ENCODE measurements at places on chromosomes 3 and 15.
A peak's percentile ranks its signal among the peaks of the same experiment; 100 is the strongest.

GRCh38 chr3:162956711-162957110 lies 1460.1 kb downstream of the OTOL1 start:
- no peak for DNase-seq

DNA sequence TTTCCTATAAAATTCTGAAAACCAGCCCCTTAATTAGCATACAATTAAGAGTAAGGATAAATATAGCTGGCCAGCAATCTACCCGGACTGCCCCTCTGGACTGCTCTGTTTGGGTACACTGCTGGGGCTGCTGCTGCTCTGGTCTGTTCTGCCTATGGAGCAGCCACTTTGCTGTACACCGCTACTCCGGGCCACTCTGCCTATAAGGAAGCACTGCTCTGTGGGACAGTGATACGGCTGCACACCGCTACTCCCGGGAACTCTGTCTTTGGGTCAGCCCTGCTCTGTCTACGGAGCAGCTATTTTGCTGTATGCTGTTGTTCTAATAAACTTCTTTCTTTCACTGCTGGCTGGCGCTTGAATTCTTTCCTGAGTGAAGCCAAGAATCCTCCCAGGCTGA lies 316.5 kb upstream of the PLSCR5 start:
- DNase-seq, result no peak

GRCh38 chr15:80856809-80857377 lies 77.7 kb downstream of the CEMIP start:
- DNase-seq, result no peak

DNA sequence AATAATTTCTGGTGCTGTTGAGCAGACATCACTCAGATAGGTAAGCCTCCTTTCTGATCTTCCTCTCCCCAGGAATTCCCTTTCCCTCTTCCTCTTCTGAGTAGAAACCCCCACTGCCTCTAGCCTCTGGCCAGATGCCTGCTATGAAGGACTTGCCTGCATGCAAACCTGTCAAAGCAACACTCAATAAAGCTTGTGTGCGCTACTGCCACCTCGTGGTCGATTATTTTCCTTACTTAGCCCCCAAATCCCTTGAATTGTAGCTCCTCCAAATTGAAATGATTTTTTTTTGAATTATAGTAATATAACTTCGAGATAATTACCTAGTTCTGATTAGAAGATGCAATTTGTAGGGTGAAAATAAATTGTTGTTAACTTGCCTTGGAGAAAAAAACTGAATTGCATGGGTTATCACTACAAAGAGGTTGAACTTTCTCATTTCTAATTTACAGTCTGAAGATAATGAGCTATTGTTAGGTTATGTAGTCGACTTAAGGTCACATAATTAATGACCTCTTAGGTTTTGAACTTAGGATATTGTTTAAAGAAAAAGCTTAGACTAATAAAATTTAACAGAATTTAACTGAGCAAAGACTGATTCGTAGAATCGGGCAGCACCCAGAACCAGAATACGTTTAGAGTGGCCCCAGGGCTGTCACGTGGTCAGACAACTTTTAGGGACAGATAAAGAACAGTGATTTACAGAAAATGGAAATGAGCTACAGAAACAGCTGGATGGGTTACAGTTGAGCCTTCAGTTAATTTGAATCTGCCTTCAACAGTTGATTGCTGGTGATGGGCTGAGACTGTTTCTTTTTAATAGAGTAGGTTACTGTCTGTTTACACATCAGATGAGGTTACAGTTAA lies 269.3 kb downstream of the ARPP21 start:
- peak; percentile 89 for DNase-seq

DNA sequence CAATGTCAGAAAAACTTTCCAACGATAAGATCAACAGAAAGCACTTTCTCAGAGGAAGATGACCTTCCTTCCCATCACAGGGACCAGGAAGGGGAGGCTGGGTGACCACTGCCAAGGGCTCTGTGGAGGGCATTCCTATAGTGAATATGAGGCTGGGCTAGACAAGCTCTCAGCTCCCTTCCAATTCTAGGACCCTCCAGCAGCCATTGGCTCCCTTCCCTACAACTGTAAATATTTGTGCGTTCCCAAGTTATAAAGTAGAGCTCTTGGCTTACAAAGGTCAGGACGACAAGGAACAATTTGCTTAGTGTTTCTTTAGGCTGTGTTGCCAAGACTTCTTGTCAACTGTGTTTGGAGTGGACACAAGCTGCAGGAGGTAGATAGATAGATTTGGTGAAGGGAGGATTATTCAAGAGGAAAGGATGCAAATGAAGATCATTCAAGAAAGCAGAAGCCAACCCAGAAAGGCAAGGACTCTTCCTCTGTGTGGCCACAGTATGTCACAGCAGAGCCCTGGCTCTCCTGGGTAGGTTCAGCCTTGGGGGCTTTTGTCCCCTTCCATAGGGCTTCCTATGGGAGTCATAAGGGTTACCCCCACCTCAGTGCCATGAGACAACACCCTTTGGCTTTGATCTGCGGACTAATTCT lies 223.6 kb upstream of the TLE3 start:
- no peak for DNase-seq

- no peak for DNase-seq
Observed at GRCh38 chr15:69467636-69468035, 15.0 kb downstream of the RPLP1 start.

DNA sequence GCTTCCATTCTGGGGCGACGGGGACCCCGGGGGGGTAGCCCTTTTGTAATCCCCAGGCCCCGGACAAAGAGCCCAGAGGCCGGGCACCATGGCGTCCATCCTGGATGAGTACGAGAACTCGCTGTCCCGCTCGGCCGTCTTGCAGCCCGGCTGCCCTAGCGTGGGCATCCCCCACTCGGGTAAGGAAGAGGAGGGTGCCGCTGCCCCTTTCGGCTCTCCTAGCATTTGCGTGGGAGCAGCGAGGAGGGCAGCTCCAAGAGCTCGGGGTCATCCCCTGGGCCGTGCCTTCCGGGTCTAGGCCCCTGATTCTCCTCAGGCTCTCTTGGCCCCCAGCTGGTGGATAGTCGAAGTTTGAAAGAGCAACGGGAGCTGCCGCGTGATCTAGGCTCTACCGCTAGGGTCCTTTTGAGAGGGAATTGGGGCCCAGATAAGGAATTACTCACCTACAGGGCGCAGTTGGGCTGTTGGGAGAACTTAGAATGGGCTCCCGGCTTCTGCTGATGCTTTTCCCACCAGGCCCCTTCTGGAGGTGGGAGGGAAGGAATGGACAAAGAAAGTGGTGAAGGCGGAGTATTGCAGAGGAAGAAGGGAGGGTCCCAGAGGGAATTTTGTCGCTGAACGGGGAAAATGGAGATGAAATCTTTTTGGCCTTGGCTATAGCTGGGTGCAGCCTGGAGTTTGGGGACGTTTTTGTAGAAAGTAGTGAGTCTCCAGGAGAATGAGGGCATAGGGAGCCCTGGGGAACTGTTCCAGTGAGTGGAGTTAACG lies 615 bp downstream of the VPS18 start:
- DNase-seq, result peak; percentile 81

DNA sequence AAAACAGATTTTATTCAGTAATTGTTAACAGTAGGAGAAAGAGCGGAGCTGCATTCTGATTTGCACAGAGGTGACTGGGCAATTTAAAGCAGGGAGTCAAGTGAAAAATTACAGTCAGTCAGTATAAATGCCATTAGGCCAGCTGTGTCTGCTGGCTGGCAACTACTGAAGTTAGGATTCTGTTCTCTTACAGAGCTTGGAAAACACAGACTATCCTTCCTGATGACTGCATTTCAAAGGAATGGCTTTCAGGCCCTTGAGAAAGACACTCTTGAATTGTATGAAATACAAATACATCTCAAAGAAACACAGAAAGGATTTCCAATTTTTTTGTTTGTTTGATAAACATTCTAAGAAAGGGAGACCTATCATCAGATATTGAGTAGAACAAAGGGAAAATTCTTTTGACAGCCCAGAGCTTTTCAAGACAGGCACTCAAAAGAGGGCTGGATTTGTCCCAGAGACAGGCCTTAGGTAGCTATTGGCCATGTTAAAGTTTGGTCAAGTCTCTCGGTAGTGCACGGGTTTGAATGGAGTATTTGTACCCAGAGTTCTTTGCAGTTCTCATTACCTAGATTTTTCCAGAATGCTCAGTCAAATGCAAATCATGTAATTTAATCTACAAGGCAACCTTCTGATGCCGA lies 551.2 kb upstream of the CCDC54 start:
- DNase-seq, result no peak

DNA sequence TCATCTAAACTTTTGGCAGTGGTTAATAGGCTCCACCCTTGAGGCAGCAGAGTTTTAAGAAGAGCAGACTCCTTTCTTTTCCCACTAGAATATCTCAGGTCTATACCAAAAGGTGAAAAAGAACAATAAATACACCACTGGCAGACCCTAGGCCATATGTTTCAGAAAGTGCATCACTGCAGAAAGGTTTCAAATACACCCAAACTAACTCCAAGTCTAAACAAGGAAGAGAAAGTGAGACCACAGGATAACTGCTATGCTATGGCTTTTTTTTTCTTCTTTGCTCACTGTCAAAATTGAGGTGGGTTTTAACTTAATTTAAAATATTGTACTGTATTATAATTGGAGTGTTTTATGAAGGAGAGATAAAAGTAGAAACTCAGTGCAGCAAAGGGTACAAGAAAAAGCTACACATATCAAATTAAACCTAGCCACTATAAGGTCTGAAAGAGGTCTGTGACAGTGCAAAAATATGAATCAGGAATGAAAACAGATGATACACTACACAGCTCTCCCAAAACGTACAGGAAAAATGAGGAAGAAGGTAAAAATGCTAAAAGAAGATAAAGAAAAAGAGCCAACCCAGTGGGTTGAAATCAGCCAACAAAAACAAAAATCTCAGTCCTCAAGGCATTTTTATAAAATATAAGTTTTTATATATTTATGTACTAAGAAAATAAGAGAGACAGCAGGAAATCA lies 8.4 kb downstream of the SNX4 start:
- no peak for DNase-seq

- DNase-seq, result no peak
Observed at GRCh38 chr3:171095063-171095462, 68.5 kb upstream of the SLC2A2 start.

GRCh38 chr3:100554373-100554676 lies 55.1 kb upstream of the ADGRG7 start:
- DNase-seq, result no peak

GRCh38 chr15:31571676-31572075 lies 245.0 kb downstream of the KLF13 start:
- DNase-seq, result peak; percentile 12

- DNase-seq, result no peak
Observed at GRCh38 chr3:102619361-102619760, 184.5 kb downstream of the ZPLD1 start.

DNA sequence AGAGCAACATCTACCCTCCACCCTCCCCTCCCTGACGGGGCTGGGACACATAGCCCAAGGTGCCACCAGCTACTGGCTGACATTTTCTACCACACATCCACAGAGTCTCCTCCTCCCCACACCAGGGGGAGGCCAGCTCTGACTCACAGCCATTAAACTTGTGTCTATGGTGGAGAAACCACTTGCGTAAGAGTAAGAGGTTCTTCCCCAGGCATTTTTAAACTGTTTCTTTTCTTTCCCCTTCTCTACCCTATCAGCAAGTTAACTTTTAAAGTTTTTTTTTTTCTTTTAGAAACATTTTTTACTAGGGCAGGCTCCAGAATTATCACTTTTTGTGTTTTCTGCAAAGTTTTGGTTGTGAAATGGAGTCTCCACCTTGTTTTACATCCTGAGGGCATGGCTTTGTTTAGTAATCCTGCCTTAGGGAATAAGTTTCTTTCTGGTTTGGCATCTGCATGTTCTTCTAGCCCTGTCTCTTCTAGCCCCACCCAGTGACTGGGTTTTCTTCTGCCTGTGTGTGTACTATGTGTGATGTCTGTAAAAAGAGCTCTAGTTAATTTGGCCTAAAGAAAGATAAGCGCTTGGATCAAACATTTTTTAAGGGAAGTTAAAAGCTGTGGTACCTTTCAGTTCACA lies 148.8 kb upstream of the GADL1 start:
- DNase-seq, result no peak

GRCh38 chr3:49867400-49867799 lies 2.3 kb downstream of the CAMKV start:
- DNase-seq, result no peak

GRCh38 chr15:76752549-76752948 lies 152.6 kb downstream of the SCAPER start:
- no peak for DNase-seq

- no peak for DNase-seq
Observed at GRCh38 chr3:114078126-114078525, 21.6 kb downstream of the QTRT2 start.

DNA sequence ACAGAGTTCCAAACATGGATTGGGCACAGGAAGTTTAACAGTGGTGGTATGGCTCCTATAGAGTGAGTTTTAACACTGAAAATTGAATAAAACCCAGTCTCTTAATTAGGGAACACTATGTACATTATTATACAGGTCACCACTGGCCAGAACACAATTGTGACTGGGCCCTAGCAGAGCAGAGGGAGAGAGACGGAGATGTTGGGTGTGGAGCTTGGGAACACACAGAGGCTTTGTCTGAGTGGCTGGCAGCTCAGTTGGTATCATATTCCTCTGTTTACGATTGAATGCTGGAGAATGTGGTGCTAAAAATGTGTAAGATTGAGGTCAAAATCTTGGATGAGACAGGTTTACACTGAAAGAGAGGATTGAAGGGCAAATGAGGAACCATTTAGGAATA lies 6.8 kb upstream of the MOBP start:
- no peak for DNase-seq
